ENCODE measurements at places on chromosomes 7 and 10.

DNA sequence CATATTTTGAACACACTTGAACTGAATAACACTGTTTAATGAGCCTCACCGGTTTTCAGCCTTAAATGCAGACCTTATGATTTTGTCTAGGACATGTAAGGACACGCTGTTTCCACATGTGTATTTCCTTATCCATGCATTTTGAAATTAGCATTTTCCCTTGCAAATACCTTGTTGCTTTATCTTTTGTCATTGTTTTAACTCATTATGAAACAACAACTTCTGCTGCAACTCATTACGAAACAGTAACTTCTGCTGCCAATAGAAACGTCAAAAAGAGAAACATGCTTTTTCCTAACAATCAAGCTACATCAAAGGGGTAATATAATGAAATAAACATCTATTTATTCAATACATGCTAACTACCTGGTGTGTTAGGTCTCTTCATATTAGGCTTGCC is 322.0 kb downstream of the AGMO start:
- DNase-seq, result no peak

- no peak for DNase-seq
Measured at GRCh38 chr7:39016609-39017008, 38.9 kb downstream of the POU6F2 start.

DNA sequence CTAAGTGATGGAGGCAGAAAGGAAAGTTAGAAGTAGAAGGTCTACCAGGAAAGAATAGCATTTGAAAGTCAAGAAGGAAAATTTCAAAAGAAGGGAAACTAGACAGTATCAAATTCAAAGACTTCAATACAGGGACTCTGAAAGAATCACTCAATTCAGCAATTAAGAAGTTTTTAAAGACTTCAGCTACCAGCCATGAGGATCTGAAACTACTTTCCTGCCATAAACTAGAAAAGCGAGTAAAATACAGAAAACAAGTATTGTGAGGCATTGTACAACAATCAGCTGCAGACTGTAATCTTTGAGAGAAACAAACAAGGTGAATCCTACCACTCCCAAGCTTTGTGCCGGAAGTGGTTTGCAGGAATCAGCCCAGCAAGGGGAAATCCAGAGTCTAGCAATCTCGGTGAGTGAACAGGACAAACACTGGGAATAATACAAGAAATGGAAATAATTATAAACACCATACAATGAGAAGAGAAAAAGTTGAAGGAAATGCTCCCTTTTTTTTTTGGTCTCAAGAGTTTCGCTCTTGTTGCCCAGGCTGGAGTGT is 62.4 kb downstream of the ARHGAP12 start:
- no peak for DNase-seq

- DNase-seq, result no peak
Measured at GRCh38 chr7:6360841-6361240, 86.9 kb downstream of the DAGLB start.

GRCh38 chr7:91565499-91566401 is 301.5 kb downstream of the FZD1 start:
- no peak for DNase-seq

DNA sequence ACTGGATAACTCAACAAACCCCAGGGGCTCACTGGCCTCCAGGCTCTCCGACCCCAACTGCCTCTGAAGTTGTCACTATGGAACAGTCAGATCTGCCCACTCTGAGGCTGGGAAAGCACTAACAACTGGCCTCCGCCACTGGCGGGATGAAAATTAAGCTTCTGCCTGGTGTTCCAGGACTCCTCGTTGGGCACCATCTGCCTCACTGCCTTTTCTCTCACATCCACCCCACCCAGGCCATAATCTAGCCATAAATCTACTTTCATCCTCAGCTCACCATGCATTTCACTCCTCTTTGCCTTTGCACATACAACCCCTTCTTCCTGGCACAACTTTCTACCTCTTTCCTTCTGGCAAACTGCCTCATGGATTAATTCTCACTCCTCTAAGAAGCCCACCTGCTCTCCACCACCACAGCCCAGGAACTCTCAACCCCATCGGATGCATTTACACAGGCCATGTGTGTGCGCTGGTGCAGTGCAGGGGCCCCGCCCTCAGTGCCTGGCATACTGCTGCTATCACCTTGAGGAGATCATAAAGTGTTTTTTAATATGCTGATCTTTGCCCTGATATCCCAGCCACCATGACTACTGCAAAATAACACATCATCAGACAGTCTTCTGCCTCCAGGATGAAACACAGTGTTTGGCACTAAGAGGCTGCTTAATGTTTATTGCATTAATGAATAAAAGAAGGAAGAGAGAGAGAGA is 4.0 kb downstream of the CDHR1 start:
- no peak for DNase-seq

- DNase-seq, result no peak
Measured at GRCh38 chr7:116348346-116348745, 138.0 kb downstream of the TES start.

DNA sequence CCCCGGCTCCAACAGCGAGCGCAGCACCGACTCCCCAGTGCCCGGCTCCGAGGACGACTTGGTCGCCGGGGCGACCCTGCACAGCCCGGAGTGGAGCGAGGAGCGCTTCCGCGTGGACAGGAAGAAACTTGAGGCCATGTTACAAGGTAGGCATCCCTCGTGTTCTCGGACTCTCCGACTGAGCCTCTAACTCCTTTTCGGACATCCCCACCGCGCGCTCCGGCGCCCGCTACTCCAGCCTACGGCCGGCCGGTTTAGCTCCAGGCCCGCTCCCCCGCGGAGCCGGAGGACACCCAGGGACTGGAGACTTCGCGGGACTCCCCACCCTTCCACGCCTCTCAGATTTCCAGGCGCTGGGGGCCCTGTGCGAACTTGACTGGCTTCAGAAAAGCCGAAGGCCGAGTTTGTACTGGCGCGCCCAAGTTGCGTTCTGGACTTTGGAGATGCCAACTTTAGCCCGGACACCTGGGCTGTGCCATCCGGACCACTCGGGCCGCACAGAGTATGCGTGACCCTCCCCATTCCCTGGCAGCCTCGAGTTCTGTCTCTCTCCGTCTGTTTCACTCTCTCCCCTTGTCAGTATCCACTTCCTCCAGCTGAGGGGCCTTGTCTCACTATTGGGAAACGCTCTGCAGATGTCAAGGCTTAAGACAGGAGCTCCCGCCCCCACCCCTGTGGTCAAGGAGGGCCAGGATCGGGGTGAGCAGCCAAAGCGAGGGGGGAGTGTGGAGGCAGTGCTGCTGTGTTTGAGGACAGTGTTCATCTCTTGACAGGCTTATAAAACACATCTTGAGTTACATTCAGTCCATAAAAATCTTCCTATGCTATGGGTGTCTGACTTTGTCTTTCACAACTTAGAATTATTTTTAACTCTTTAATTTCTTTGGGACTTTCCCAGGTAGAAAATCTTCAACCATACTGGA is 777 bp downstream of the BICC1 start:
- peak; percentile 34 for DNase-seq

DNA sequence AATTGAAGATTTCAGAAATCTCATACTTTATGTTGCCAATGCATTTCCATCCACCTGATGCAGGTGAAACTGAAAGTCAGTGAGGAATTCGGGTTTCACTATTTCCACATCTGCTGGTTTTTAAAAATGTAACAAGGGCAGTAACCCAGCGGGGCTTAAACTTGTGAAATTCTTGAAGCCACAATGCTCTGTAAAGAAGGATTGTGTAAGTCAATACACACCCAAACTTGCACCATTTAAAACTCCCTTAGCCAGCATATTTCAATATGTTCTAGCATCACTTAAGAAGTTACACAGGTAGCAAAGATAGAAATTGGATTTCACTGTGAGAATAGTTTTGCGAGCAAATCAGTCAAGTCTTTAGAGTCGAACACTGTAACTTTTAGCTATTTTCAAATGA is 386.1 kb downstream of the PLXDC2 start:
- no peak for DNase-seq

GRCh38 chr10:71663311-71663710 is 56.3 kb downstream of the C10orf105 start:
- no peak for DNase-seq

Data from activated T-cell treated with anti-CD3 and anti-CD28 coated beads, Interleukin-2, amount 50 U/mL, for 24 hours (primary cell).